ENCODE measurements at places on chromosomes 2 and 18.

- DNase-seq, result no peak
Observed at GRCh38 chr2:29123617-29124349, 8.6 kb downstream of the CLIP4 start.

- no peak for DNase-seq
Observed at GRCh38 chr2:174223388-174223787, 24.9 kb downstream of the OLA1 start.

GRCh38 chr18:8496186-8496585 lies 113.1 kb upstream of the RAB12 start:
- DNase-seq, result no peak

- DNase-seq, result no peak
Observed at GRCh38 chr2:24400207-24400907, 40.0 kb upstream of the ITSN2 start.

DNA sequence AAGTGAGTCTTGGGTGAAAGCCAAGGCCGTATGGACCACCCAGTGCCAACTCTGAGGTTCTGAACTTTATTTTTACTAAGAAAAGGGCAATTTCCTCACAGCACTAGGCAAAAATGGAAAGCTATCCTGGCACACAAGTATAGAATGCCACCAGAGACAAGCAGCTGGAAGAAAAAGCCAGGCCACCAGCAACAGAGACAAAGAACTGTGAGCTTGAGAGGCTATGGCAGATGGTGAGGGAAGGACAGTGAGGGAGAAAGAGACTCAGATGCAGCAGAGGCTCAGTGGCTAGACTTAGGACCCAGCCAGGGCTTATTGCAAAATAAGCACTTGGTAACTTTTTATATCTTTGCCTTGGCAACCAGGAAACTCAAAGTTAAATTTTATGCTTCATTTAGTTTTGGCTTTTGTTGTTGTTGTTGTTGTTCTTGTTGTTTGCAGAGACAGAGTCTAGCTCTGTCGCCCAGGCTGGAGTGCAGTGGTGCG lies 78.0 kb upstream of the BZW1 start:
- no peak for DNase-seq

DNA sequence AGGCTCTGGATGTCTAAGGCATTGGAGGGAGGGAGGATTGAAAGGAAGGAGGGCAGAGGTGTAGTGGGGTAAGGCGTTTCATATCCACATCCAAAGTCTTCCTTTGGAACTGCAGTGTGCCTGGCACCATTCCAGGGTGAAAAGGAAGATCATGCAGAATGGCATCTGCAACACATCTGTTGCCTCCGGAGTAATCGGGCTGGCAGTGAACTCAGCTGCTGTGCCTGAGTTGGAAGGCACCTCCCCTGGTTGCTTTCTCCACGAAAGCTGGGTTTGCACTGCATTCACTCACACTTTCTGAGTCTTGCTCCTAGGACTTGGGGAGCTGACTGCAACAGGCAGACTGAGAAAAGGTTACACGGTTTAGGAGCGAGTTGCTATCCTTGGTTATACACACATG lies 30.3 kb upstream of the SEC11C start:
- no peak for DNase-seq

DNA sequence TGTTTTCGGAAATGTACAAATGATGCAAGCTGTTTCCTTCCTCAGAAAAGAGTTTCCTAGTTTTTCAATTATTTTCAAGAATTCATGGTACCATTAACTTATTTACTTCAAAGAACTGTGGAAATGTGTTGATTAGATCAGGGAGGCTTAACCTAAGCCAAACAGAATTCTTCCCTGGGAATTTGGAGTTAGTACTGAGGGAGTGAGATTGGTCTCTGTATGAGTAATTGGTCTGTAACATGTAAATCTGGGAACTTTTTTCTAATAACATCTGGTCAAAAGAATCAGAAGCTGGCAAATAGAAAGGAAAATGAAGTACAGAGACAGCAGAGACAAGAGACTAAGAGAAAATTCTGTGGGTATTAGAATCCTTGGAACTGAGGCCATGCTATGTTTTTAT lies 145.8 kb downstream of the BABAM2 start:
- DNase-seq, result no peak

- no peak for DNase-seq
Observed at GRCh38 chr2:181784556-181784955, 104.2 kb upstream of the NEUROD1 start.

DNA sequence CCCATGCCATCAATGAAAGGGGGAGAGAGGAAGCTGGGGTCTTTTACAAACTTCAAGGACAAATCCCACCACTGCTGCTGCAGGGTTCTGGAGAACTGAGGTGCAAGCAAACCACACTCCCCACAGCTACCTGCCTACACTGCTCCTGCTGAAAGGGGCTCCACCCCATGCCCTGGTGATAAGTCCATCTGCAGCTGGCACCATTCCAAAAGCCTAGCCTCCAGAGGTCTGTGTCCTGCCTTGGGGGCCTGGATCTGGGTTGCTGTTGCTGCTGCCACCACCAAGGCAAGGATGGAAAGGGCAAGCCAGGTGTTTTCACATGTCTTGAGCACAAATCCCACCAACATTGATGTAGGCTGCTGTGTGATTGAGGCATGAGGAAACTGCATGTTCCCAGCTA lies 97.4 kb upstream of the UBE2E3 start:
- no peak for DNase-seq

- no peak for DNase-seq
Observed at GRCh38 chr18:23257686-23258565, 122.6 kb downstream of the CABLES1 start.

- no peak for DNase-seq
Observed at GRCh38 chr2:224157655-224158054, 118.6 kb upstream of the SERPINE2 start.

- no peak for DNase-seq
Observed at GRCh38 chr18:6595666-6596065, 133.8 kb upstream of the ARHGAP28 start.

GRCh38 chr2:216344206-216344949 lies 27.9 kb downstream of the MARCHF4 start:
- no peak for DNase-seq

DNA sequence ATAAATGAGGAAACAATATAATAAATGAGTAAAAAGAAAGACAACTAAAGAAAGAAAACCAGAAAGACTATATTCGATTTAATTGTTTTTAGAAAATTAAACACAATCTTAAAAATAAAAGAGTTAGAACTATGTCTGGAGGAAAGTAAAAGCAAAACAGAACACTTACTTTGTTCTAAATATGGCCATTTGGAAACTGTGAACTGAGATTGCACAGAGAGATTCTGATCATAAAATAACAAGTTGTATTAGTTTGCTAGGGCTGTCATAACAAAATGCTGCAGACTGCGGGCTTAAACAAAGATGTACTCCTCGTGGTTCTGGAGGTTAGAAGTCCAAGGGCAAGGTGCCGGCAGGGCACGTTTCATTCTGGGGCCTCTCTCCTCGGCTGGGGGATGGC lies 128.1 kb upstream of the AQP4 start:
- no peak for DNase-seq

- DNase-seq, result no peak
Observed at GRCh38 chr2:26302846-26303245, 43.1 kb upstream of the SELENOI start.

- DNase-seq, result no peak
Observed at GRCh38 chr2:152175012-152175367, 573 bp downstream of the STAM2 start.

- no peak for DNase-seq
Observed at GRCh38 chr2:74010087-74010541, 25.4 kb downstream of the TET3 start.

- DNase-seq, result no peak
Observed at GRCh38 chr2:70035344-70035844, 51.9 kb upstream of the PCBP1 start.

DNA sequence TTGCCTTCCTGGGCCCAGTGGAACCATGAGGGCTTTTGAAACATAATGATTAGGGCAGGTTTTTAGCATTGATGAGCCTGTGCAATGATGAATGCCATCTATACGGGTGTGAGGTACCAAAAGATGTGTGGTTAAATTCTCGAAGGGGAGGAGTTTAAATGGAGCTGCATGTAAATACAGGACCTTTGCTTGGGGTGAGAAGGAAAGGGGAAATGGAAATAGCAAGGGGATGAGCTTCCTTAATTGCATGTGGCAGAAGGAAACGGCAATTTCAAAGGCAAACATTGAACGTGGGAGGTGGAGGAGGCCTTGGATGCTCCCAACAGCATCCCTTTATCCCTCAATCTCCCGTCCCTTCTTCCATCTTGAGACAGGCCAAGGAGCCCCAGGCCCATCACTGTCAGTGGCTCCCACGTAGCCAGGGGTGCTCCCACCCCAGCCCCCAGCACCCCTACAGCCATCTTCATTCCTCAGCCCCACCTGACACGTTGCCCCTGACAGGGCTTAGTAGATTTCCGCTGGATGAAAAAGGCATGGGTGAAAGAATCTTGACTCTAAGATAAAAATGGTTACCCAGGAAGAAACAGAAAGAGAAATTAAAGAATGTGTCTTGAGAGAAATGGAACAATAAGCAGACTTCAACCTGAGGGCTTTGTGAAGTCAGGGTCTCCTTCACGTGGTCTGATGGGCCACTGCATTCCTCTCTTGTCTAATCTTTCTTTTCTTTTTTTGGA lies 32.5 kb downstream of the INPP5D start:
- no peak for DNase-seq

DNA sequence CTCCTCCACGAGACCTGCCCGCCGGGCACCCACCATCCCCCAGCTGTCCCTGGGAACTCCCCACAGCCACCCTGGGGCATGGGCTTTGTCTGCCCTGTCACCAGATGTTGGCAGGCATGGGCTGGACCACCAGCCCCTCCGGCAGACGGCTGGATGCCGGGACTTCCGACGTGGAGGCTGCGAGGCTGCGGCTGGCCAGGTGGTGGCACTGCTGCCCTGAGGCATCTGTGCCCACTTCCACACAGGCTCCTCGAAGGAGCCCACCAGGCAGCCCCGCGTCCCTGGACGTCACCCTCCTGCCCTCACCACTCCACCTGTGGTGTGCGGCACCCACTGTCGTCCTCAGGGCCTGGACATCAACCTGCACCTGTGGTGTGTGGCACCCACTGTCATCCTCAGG lies 319.9 kb upstream of the SALL3 start:
- DNase-seq, result no peak
